ENCODE measurements at places on chromosomes 13 and 19.

DNA sequence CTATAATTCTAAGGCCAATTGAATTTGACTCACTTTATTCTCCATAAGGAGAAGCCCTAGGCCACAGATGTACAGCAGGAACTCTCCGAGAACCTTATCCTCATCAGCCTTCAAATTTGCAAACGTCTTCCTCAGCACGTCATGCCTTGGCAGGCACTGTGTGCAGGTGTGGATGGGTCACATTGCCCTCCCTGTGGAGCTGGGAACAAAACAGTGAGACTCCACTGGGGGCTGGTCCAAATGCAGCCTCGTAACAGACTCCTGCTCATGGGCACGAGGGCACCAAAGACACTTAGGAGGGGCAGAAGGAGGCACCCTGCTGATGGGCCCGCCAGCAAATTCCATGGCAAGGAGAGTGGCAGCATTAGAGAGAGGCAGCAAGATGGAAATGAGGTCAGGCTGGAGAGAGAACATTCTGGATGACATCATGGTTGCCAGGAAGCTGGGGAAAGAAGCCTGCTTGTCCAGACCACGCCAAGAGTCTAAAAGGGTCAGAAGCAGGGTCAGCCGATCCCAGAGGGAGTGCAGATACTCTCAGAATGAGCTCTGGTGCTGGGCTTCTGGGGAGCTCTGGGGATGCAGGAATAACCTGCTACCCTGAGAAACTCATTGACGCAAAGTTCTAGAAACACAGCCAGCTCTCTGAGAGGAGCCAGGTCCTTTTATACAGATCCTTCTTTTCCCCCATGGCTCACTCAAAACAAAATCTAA lies 242.2 kb downstream of the B3GLCT start:
- DNase-seq = no peak

GRCh38 chr19:30896554-30896953 lies 452.7 kb downstream of the TSHZ3 start:
- no peak for DNase-seq

DNA sequence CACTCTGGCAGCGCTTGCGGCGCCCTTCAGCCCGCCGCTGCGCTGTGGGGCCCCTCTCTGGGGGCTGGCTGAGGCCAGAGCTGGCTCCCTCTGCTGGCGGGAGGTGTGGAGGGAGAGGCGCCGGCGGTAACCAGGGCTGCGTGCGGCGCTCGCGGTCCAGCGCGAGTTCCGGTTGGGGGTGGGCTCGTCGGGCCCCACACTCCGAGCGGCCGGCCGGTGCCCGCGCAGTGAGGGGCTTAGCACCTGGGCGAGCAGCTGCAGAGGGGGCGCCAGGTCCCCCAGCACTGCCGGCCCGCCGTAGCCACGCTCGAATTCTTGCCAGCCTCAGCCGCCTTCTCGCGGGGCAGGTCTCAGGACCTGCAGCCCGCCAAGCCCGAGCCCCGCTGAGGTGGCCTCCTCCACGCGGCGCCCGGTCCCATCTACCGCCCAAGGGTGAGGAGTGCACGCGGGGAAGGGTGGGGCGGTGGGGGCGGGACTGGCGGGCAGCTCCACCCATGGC lies 879.0 kb upstream of the SLITRK5 start:
- no peak for DNase-seq

DNA sequence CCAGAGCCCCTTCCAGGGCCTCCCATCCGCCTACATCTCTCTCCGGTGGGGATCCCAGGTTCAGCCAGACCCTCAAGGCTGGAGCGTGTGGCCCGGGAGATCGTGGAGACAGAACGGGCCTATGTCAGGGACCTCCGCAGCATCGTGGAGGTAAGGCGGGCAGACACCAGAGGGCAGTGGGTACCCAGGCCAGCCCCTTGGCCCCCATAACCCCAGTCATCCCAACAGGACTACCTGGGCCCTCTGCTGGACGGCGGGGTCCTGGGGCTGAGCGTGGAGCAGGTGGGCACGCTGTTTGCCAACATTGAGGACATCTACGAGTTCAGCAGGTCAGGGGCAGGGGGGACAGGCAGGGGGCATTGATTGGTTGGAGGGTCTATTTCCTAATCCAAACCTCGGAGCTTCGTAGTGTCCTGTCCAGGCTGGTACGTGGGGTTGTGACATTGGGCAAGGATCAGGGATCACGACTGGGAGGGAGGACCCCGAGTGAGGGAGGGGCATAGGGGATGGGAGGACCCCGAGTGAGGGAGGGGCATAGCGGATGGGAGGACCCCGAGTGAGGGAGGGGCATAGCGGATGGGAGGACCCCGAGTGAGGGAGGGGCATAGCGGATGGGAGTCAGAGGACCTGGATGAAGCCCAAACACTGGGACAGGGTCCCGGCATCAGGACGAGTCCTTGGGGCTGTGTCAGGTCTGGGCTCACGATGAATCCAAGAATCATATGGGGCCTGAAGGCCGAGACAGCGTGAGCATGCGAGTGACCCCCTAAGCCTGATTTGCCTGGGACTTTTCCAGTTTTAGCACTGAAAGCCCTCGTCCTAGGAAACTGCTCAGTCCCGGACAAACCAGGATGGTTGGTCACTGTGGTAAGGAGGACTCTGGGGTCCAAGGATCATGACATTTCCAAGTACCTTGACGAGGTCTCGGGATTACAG lies 2.9 kb downstream of the PLEKHG2 start:
- DNase-seq = no peak

GRCh38 chr13:64234255-64234654 lies 2818.6 kb upstream of the PCDH20 start:
- DNase-seq = no peak

- no peak for DNase-seq
Observed at GRCh38 chr13:106911020-106911419, 343.1 kb upstream of the ARGLU1 start.

- DNase-seq = no peak
Observed at GRCh38 chr19:38039966-38040365, 133.0 kb downstream of the SIPA1L3 start.

DNA sequence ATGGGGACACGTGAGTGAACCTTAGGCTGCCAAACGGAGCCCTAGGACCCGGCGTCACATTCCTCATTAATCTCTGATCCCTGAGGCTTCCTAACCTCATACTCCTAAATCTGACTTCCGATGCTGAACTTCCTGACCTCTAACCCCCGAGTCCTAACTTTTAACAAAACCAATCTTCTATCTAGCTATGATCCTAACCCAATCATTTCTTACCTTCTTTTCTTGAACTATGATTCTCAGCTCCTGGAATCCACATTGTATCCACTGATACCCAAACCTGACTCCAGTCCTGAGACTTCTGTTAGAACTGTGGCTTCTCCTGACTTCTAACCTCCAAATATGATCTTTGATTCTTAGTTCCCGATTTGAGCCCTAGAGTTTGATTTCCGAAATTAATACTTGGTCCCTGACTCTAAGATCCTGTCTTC lies 447 bp downstream of the NFKBIB start:
- DNase-seq = no peak

DNA sequence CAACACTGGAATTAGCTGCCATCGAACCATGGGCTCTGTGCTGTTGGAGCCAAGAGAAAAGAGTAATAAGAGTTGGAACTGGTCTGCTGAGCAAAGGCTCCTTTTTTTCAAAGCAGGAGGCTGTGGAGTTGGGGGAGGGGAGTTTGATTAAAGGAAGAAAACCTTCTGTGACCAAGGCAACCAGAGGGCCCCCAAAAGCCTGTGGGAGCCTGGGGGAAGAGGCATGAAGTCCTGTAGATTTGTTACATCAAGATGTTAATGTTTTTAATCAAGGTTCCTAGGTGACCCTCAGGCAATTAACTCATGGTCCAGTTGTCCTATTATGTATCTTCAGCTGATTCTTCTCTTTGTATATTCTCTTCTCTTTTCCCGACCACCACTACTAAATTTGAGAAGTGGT lies 403.9 kb downstream of the NDFIP2 start:
- no peak for DNase-seq

DNA sequence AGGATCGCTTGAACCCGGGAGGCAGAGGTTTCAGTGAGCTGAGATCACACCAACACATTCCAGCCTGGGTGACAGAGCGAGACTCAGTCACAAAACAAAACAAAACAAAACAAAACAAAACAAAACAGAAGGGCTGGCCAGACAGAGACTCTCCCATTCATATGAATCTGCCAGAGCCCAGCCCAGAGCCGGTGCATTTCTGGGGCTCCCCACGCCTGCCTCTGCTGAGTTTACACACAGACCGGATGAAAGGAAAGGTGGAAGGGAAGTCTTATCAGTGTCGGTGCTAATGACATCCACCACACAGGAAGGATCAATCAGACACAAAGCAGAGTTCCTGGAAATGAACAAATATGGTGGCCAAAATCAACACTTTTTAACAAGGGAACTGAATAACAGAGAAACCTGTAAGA lies 6.8 kb downstream of the TRAPPC6A start:
- DNase-seq = no peak

- no peak for DNase-seq
Observed at GRCh38 chr19:34145741-34146202, 26.5 kb upstream of the LSM14A start.
